ENCODE measurements at places on chromosomes 5 and 9.

DNA sequence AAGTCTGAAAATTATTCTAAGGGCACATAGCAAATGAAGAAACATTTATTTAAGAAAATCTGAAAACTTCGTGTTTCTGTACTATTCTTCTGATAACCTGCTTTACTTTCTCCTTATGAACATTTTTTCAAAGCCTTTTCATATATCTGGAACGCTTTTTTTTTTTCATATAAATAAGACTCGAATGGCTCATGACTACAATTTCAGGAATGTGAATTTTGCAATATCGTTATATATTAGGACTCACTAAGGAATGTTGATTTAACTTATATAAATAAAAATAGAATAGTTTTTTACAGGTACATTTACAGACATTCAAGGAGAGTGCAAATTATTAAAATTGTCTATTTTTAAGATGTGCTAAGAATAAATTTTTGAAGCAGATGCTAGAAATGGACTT, 42.9 kb downstream of the GPBP1 start:
- no peak for DNase-seq

DNA sequence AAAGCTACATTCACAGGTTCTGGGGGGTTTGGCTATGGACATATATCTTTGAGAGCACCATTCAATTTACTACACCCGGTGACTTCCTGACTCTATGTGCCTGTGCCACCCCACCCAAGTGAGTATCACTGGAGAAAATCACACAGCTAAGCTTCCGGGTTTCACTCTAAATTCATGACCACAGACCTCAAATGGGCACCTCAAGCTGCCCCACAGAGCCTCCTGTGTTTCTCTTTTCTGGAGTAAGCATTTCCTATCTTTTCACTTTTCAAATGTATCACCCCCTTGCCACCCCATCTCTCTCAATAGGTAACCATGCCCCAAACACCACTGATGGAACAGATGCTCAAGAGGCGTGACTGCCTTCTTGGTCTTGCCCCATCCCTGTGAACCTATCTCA, 49.2 kb upstream of the NEK6 start:
- no peak for DNase-seq

DNA sequence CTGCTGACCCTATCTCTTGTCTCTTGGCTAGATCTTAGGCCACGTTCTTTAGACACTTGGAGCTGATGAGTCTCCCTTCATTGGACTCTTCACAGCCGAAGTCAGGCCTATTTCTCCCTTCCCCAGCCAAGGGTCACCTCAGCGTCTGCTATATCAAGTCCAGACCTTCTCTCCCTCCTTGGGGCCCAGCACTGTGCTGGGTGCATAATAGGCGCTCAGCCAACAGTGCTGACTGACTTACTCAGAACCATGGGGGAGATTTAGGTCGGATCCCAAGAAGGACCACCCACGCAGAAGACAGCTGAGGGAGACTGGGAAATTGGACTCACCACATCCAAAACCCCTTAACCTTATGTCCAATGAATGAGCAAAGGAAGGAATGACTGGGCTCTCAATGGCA, 5.6 kb upstream of the AMBP start:
- DNase-seq = no peak

DNA sequence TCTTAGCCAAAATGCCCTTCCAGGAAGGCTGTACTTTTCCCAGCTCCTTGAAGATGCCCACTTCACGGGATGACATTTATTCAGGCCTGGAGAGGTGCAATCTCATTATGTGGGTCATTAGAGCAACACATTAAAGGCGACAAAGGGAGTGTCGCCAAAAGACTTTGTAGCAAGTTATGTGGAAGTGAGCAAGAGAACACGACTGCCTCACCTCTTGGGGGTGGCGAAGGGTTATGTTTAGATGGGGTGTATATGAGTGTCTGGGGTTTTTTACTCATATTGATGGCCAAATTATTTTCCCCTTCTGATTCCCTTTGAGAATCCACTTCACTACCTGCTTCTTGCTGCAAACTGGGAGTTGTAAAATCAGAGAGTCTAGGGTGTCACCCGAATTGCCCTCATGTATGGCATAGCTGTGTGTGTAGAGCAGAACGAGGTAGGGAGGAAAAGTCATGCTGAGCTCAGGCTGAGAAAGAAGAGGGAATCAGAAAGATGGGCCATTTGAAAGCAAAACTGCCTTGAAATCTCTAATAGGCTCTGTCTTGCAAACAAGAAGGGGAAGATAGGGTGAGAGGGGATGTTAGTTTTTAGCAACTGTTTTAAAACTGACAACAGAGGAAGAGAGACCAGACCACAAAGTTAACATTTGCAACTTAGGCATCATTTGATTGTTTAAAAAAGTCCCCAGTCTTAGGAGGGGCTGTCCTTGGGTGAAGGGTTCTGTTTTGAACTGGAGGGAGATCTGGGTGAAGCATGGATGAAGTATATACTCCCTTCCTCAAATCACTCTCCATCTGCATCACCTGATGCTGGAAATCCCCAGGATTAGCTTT, 97.1 kb upstream of the IL12B start:
- no peak for DNase-seq

- no peak for DNase-seq
Observed at GRCh38 chr9:95511952-95512708, 4.6 kb downstream of the PTCH1 start.

- no peak for DNase-seq
Observed at GRCh38 chr9:135909371-135909770, 2.0 kb upstream of the CAMSAP1 start.

DNA sequence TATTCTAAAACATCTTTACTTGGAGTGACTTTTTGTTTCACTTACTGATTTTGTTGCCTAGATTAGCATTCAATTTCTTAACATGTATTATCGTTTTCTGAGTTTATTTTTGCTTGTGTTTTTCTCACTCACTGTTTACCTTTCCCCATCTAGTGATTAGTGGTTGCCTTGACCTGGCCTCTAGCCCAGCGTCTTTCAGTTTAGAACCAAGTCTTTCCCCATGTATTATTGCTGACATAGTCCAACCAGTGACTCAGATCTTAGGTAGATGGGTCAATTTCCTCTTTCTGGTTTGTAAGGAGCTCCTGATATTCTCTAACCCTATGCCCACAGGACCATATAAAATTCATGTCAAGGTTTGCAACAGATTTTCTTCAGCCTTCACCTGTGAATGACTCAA, 135.5 kb downstream of the PRR16 start:
- DNase-seq = no peak

- no peak for DNase-seq
Observed at GRCh38 chr5:114223866-114224265, 138.0 kb upstream of the KCNN2 start.

DNA sequence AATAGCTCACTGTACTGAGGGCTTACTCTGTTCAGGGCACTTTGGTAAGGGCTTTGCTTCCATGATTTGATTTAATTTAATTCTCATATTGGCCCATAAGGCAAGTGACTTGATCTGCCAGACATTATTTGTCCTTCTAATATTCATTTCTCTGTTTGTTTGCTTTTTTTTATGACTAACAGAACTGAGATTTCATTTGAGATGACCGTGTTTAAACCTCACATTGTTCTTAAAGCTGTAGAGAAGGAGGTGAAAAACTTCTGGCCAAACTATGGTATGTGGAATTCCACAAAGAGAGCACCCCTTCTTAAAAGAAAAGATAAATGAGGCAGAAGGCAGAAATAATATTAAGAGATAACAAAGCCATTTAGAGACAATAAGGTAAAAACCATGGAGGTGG, 775.6 kb upstream of the ACO1 start:
- no peak for DNase-seq

DNA sequence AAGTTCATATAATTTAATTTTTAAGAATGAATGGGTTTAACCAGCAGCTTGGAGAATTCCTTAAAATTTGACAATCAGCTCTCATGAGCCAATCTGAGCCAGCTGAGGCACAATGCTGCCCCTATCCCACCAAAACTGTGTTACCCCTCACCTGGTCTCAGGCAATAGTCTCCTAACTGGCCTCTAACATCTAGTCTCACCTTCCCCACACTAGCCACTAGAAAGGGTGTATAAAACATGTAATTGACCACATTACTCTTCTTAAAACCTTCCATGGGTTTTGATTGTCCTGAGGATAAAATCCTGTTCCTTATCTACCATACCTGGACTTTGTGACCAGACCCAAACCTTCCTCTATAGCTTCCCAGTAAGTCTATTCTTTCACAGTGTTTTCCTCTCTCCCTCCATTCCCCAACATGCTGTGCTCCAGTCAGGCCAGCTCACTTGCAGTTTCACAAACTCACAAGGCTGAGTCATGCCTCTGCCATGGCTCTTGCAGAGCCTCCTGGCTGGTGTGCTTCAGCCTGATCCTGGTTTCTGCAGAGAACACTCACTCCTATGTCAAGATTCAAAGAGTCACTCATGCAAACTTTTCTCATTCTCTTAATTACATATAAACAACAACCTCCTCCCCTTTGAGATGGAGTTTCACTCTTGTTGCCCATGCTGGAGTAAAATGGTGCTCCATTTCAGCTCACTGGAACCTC, 16.0 kb upstream of the ZCCHC7 start:
- no peak for DNase-seq

GRCh38 chr9:85067792-85068191, 398.3 kb downstream of the NTRK2 start:
- DNase-seq = no peak

DNA sequence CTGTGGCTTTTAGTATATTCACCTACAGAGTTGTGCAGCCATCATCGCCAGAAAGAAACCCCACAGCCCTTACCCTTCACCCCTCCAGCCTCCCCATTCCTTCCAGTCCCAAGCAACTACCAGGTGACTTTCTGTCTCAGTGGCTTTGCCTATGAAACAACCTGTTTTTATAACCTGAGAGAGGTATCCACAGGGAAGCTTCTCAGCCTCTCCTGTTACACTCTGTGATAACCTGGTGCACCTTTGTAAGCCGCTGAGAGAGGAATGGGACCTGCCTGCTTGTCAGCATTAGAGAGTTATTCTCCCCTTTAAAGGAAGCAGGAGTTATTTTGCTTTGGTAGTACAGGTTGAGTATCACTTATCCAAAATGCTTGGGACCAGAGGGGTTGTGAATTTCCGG, 93.6 kb downstream of the TRIO start:
- DNase-seq = no peak

DNA sequence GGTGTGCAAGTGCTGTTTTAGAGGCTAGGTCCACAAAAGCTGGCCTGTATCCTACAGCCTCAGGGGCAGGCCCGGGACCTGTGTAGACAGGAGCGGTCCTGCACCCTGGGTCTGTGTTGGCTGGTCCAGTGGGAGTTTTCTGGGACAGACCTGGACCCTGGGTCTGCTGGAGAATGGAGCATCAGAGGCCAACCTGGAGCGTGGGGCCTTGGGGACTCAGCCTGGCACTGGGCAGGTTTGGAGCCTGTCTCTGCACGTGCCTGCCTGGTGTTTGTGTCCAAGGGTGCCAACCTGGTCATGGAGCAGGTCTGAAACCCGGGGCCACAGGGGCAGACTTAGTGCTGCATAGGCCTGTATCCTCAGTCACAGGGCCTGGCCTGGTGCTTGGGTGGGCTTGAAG, 45.8 kb downstream of the SRFBP1 start:
- no peak for DNase-seq

- DNase-seq = no peak
Observed at GRCh38 chr5:96326902-96327301, 106.1 kb downstream of the PCSK1 start.

DNA sequence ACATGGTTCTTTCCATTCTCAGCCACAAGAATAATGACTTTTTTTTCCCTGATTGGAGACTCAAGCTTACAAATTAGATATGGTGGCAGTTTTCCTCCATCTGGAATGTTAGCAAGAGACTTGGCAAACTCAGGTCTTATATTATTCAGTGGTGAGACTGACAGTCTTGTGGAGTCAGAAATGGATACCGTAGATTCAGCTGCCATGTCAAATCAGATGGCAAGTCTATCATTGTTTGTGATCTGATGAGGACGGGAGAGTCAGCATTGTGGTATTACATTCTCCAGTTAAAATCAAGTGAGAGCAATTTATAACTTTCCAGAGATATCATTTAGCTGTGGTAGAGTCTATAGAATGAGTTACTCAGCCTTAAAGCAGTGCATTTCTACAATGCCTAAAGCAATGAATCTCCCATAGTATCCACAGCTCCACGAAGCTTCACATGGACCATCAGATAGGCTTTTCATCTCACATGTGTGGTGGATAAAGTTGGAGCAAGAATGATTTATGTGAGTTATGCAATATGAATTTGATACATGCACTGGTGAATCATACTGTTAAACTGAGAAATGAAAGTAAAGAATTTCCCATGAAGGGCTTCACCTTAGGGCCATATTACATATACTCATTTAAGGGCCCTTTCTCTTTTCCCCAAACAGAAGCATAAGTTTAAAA, 430.6 kb downstream of the ZNF608 start:
- no peak for DNase-seq

GRCh38 chr5:173890195-173890991, 2.2 kb downstream of the CPEB4 start:
- no peak for DNase-seq

- DNase-seq = no peak
Observed at GRCh38 chr5:43514025-43514424, 923 bp downstream of the C5orf34 start.

DNA sequence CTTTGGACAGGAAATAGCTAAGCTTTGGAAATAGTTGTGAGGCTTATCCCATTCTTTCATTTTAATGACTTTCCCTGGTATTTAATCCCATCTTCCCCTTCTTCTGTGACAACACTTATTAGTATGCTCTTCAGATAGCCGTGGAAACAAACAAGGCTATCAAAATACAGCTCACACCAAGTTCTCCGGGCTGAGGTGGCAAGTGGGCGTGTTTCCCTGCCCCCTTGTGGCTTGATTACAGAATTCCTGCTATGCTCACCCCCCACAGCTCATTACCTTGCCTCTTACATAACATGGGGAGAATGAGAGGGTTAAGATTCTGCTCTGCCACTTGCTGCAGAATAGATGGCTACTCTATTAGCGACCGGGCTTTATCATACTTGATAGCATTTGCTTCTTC, 437.1 kb upstream of the TLE4 start:
- DNase-seq = no peak

DNA sequence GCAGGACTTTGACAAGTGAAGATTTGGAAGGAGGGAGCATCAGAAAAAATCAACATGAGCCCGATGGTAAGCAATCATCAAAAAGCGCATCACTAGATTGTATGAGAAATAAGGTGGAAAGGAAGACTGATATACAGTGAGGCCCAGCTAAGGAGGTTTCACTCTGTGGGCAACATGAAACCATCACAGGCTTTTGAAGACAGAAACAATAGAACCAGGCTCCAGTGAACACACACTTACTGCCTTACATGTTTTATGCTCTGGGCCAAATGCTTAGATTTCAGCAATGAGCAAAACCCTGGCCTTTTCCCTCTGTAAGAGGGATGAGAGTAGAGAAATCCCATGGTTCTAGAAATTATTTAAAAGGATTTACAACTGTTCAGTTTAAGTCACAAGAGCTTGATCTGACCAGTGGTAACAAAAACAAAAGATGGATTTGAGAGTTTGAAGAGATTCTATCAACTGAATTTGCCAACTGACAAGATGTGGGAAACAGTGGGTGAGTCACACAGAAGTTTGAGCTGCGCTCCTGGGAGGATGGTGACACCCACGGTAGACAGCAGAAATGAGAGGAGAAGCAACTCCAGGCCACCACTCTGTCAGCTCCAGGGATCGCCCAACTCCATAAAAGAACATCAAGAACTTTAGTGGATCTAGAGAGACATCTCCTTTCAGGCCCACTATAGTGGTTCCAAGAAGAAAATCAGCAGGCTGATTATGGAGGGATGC, 261.8 kb downstream of the MCTP1 start:
- no peak for DNase-seq

Measured in stimulated activated CD4-positive, alpha-beta T cell treated with anti-CD3 and anti-CD28 coated beads, Interleukin-4, amount 100 ng/mL, for 48 hours (primary cell).